NCI-H526 (cell line): ENCODE measurements at places on chromosomes 1 and 21.

DNA sequence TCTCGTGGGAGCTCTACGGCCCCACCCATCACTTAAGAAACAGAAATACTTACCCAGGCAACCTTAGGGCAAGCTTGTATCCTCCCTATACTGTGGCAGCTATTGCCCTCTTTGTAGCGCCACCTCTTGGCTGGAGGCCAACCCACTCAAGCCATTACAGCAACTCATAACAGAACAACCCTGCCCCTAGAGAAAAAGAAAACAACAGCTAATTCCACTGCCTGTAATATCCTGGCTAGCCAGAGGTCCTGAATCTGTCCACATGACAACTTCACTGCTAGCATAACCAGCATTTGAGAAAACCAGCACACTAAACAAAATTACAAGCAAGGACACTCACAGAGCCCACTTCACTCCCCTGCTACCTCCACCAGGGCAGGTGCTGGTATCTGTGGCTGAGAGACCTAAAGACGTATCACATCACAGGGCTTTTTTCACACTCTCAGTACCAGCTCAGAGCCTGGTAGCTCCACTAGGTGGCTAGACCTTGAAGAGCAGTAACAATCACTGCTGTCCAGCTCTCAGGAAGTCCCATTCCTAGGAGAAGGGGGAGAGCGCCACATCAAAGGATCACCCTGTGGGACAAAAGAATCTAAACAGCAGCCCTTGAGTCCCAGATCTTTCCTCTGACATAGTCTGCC is 14.5 kb upstream of the MX1 start:
- DNase-seq: no peak

DNA sequence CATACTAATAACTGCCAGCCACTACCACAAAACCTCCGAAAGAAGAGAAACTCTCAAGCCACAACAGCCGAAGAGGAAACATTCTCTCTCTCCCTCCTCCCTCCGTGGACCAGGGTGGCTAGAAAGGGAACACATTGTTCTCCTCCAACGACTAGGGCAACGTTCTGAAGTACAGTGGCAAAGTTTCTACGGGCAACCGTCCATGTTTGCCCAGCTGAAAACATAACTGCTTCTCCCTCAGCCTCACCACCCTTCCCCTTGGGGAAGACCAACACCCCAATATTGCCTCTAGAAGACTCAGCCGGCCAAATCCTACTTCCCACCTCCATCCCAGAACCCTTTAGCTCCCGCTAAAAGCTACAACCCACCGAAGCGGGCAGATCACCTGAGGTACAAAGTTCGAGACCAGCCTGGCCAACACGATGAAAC is 2.0 kb downstream of the GLUL start:
- peak; percentile 73 for DNase-seq

DNA sequence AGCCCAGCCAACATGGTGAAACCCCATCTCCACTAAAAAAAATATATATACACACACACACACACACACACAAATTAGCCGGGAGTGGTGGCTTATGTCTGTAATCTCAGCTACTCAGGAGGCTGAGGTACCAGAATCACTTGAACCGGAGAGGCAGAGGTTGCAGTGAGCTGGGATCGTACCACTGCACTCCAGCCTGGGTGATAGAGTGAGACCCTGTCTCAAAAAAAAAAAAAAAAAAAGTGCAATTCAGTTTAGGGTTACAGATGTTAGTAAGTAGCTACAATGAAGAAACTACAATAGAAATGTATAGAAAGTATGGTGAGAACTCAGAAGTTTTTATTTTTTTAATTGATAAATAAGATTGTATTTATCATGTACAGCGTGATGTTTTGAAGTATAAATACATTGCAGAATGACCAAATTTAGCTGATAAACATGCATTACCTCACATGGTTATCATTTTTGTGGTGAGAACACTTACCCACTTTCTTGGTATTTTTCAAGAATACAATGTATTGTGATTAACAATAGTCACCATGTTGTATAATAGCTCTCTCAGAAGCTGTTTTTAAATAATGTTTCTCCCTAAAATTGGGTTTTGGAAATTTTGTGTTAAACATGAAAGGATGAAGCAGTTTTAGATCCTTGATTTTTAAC is 17.9 kb downstream of the KDM1A start:
- no peak for DNase-seq

DNA sequence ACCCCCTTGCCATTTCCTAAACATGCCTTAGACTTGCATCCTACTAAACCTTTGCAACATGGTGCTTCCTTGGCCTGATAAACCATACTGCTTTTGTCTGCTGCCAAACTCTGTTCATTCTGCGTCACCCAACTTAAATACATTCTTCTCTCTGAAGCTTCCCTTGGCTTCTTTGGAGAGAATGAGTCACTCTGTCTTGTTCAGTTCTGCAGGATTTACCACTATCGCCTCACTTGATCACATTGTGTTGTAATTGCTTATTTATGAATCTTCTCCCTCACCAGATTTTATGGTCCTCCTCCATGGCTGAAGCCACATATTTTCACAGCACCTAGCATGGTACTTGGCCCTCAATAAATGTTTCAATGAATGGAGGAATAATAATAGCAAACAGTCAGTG is 21.7 kb upstream of the TUT4 start:
- DNase-seq: no peak

GRCh38 chr1:145993618-145994390 is 2.6 kb downstream of the TXNIP start:
- DNase-seq: no peak

- no peak for DNase-seq
These were observed 4.0 kb downstream of the AKR7A2 start for GRCh38 chr1:19307794-19308508.

GRCh38 chr1:116219651-116220434 is 108.6 kb downstream of the MAB21L3 start:
- no peak for DNase-seq

GRCh38 chr1:30645807-30646206 is 77.6 kb downstream of the MATN1 start:
- DNase-seq: no peak

DNA sequence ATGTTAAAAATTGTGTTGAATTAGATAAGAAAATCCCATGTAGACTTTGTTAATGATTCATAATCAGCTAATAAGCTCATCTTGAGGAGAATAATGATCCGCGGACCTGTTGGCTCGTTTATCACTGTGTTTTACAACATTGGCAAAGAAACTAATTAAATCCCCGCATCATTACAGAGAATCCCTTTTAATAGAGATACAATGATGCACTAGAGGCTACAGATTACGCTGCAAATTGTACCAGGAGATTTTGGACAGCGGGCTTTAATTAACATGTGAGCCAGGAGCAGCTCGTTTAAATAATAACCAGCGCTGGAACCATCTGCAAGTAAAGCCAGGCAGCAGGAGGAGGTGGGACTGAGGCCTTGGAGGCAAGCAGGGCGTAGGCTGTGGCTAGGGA is 280.3 kb upstream of the POU3F1 start:
- no peak for DNase-seq

GRCh38 chr1:19495799-19496526 is 10.6 kb upstream of the CAPZB start:
- DNase-seq: no peak

DNA sequence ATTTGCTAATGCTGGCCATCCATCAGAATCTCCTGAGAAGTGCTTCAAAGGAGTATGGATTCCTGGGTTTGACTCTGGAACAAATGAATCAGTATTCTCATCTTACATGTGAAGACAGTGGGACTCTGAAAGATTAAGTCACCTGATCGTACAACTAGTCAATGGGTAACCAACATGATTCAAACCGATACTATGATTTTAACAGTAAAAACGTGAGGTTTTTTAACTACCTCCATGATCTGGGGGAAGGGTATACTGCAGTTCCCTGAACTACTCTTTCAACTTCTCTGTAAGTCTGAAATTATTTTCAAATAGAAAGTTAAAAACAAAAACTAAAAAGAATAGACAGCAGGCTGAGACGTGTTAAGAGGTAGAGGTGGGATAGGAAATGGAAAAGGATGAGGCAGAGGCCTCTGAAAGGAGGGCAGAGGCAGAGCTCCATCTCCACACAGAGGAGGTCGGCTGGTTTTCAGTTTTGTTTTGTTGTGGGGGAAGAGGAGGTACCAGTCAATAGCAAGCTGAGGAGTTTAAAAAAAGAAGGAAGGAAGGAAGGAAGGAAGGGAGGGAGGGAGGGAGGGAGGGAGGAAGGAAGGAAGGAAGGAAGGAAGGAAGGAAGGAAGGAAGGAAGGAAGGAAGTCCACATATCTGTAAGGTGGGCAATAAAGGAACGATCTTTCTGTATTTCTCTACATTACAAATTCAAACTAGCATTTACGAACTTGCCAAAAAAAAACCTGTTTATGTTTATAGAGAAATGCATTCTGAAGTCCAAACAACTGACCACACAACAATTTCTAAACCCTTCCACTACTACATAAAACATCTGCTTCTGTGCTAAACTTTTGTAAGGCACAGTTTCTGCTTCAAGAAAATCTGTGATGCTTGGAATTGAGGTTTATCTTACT is 213.1 kb downstream of the RERE start:
- no peak for DNase-seq

DNA sequence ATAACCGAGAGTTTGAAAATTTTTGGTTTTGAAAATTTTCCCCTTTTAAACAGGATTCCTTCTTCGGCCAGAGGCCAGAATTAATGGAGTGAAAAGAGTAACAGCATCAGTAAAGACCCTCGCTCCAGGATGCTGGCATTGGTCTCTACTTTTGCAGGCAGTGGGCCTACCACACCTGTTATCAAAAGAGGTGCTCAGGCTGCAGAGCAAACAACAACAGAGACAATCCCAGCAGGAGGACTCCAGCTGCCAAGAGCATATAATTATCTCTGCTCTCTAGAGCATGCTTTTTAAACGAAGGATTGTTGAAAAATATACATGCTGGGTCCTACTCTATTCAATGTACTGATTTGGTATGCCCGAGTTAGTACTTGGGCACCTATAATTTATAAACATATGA is 1048.5 kb downstream of the PLA2G4A start:
- no peak for DNase-seq

GRCh38 chr1:29417971-29418370 is 181.6 kb downstream of the PTPRU start:
- no peak for DNase-seq

DNA sequence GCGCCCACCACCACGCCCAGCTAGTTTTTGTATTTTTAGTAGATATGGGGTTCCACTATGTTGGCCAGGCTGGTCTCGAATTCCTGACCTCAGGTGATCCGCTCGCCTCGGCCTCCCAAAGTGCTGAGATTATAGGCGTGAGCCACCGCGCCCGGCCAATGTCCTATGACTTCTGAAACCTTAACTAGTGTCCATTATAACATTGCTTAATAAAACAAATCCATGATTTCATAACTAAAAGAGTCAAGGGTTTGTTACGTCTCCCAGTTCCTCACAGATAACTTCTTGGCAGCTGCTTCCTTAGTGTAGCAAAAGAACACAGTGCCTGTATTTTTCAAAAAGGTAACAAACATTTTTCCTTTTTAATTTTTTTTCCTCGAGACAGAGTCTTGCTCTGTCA is 53.6 kb downstream of the FBXO42 start:
- no peak for DNase-seq

- DNase-seq: no peak
These were observed 71.9 kb downstream of the SYCP1 start for GRCh38 chr1:114926607-114927006.

- no peak for DNase-seq
These were observed 77.2 kb upstream of the USH2A start for GRCh38 chr1:216500273-216500967.

DNA sequence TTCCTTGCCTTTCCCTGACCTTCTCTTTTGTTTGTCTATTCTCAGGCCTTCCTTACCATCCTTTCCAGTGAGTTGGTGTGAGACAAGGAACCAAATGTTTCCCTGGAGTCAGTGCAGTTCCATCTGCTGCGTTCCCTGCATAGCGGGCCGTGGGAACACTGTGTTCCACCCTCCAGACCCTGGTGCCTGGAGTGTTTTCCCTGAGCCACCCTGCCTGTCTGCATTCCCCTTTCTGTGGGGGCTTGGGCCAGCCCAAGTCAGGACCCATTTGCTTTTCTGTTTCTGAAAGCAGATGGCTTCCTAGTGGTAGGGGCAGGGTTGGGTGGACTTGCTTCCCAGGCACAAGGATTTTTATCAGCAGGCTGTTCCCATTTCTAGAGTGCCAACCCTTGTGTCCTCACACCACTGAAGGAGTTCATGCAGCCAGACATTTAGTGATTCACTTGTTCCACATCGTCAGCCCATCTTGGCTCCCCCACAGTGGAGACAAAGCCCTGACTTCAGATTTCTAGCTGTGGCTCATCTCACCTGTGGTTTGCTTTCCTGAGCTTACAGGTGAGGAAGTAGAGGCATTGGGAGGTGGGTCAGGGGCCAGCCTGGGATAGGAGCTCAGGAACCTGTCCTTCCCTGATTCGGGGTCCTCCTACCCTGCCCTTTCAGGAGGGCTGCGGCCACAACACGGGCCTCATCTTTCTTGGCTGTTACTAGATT is 14.1 kb upstream of the MYOG start:
- DNase-seq: no peak

DNA sequence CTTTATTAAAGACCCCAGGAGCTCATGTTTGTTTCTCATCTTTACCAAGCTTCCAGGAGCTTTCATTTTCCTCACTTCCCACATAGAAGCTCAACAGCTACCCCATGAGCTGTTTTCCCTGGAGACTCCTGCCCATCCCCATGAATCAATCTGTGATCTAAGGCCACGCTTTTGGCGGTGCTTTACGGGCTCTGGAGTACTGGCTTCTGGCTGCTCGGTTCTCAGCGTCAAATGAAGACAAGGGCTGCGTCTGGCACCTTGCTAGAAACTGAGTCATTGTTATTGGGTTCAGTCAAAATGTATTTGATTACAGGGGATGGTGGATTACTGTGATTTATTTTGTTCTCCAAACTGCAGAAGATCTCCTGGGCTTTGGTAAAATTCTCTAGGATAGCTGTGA is 39.9 kb downstream of the ACP6 start:
- DNase-seq: no peak

GRCh38 chr1:90714521-90714951 is 2.6 kb downstream of the BARHL2 start:
- no peak for DNase-seq

DNA sequence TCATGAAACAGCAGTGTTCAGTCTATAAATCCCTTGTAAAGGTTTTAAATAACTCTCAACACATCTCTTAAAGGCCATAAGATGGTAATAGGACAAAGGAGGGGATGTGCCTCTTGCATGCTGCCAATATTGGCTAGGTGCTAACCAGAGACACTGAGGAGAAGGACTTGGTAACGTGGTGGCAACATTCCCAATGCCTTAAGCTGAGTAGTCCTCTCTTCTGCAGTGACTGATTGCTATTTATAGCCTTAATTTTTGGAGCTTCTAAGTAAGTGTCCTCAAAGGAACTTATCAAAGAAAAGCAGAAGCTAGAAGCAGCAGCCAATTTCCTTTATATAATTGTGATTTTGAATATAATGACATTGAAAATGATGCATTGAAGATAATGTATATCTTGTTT is 63.0 kb downstream of the DPT start:
- no peak for DNase-seq

- DNase-seq: no peak
These were observed 223.5 kb downstream of the HMCN1 start for GRCh38 chr1:185957441-185958363.

- DNase-seq: no peak
These were observed 1.6 kb downstream of the LCE7A start for GRCh38 chr1:152861374-152861773.
